ENCODE measurements at places on chromosomes 1 and 21. TPM values are rescaled to one million over a fixed set of nuclear protein-coding genes. Genes with fewer than 3 reads are reported as not detected.

DNA sequence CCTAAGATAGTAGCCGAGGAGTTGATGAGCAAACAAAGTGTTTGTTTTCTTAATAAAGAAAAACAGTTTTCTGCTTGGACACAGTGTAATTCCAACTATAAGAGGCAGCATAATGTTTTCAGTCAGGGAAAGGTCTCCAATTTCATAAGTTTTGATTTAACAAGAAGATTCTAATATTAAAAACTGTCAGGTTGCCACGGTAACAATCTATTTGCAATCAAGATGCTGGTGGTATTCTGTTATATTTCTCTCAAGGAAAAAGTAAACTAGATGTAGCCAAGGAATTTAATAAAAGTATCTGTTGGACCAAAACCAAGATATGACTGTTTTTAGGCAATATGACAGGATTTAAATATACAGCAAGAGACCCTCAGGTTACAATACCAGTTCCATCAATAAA, 211.7 kb downstream of the SMYD3 start:
- DNase-seq: no peak
- H3K36me3 ChIP-seq: no peaks in the 10 kb centered on the region
- H3K4me1 ChIP-seq: peaks cover 18% of the 10 kb centered on the region
- H3K4me3 ChIP-seq: no peak overlapping the region

- H3K4me1 ChIP-seq: peaks cover 16% of the 10 kb centered on the region
- no peaks in the 10 kb centered on the region for H3K36me3 ChIP-seq
- no peak for DNase-seq
Observed at GRCh38 chr1:27237112-27237511, 2.7 kb downstream of the WDTC1 start.

DNA sequence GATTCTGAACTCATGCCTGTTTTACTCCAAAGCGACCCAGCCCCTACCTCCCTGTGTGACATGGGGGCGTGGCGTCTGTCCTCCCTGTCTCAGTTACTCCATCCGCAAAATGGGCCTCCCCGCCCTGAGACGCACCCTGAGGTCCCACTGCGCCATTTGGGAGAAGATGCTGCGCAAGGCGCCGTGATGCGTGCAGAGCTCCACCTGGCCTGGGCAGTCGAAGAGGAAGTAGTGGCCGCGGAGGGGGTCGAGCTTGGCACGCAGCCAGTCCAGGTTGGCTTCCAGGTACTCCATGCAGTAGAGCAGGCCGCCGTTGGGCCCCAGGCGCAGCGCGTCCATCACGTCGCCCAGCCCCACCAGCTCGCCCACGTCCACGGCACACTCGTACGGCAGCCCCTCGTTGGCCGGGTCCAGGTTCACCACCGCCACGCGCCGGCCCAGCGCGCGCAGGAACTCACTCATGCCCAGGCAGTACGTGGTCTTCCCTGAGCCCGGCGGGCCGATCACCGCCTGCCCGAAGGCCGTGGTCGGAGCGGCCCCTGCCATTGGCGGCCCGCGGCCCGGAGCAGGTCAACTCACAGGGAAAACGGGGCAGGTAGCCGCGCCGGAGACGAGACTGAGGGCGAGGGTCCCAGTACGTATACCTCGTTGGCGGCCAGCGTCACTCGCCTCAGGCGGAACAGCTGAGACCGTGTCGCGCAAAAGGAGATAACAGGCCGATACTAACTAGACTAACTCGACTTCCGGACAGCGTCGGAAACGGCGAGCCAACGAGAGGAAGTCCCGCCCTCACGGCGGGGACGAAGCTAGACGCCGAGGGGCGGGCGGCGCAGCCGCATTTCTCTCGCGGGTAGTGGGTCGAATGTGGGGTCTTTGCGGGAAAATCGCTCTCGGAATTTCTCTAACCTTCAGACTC, at the start of gene GPN2:
TSS of gene GPN2 (minus strand) at position 733 of the 916 bp plus-strand sequence. CDS start at position 546, 187 bp downstream.
- H3K27me3 ChIP-seq: no peaks in the 10 kb centered on the region
- peak within 1 kb of the TSS; percentile 94 for H3K4me3 ChIP-seq
- H3K4me1 ChIP-seq: peaks cover 22% of the 10 kb centered on the region
- H3K27ac ChIP-seq: peak within 1 kb of the TSS; percentile 89
- DNase-seq: no peak

GRCh38 chr21:35100349-35100811, 51.3 kb upstream of the RUNX1 start:
- no peak overlapping the region for H3K4me3 ChIP-seq
- H3K27ac ChIP-seq: no peak overlapping the region
- H3K27me3 ChIP-seq: no peaks in the 10 kb centered on the region
- no peaks in the 10 kb centered on the region for H3K36me3 ChIP-seq

DNA sequence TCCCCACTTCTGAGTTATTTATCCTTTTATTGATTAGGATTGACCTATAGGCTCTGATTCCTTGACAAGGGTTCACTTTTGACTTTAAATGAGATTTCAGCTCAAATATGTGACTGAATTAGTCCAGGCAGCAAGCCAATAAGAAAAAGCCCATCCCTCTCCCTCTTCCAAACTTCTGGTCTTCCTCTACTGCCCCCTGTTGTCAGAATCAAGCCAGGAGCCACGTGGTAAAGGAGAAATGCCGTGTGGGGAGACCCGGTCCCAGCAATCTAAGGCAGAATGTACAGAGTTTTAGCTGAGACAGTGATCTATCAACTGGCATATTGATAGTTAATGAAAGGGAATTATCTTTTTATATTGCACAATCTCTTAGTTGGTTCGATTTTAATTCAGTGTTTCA, 5.2 kb downstream of the ADAMTS5 start:
- no peak for DNase-seq
- peaks cover 6% of the 10 kb centered on the region for H3K36me3 ChIP-seq
- H3K27ac ChIP-seq: no peak overlapping the region
- peaks cover 42% of the 10 kb centered on the region for H3K27me3 ChIP-seq
- peaks cover 14% of the 10 kb centered on the region for H3K4me1 ChIP-seq

GRCh38 chr1:3064296-3064850, 4.6 kb upstream of the PRDM16 start:
- DNase-seq: peak; percentile 44
- no peaks in the 10 kb centered on the region for H3K36me3 ChIP-seq
- H3K4me3 ChIP-seq: no peak overlapping the region
- H3K27me3 ChIP-seq: peaks cover 64% of the 10 kb centered on the region
- H3K27ac ChIP-seq: no peak overlapping the region

- H3K4me3 ChIP-seq: peak within 1 kb of the TSS; percentile 70
- no peak for DNase-seq
- H3K4me1 ChIP-seq: peaks cover 30% of the 10 kb centered on the region
- H3K27ac ChIP-seq: peak within 1 kb of the TSS; percentile 34
- H3K36me3 ChIP-seq: no peaks in the 10 kb centered on the region
- H3K27me3 ChIP-seq: no peaks in the 10 kb centered on the region
Observed at GRCh38 chr1:53893999-53894636, at the start of gene DIO1. TSS of gene DIO1 (plus strand) at chr1:53894187. CDS start at chr1:53894211, 24 bp downstream.

DNA sequence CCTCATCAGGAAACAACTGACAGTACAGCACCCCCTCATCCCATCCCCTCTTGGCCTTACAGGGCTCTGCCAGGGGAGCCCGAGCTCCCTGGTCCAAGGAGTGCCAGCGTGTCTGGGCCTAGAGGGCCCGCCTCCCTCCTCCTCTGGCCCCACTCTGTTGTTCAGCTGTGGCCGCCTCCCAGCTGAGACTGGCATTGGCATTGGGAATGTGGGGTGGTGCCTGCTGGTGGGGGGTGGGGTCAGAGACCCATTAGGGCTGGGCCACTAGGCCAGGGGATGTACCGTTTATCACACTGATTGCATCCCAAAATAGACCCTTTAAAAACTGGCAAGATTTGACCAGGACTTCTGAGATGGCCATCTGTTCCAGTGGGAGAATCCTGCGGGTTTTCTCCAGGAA, 1.4 kb downstream of the LDLRAP1 start:
- no peak for DNase-seq
- H3K4me1 ChIP-seq: peaks cover 13% of the 10 kb centered on the region
- no peaks in the 10 kb centered on the region for H3K36me3 ChIP-seq
- H3K27me3 ChIP-seq: peaks cover 6% of the 10 kb centered on the region
- peak overlapping the region; percentile 29 for H3K27ac ChIP-seq

- no peaks in the 10 kb centered on the region for H3K4me1 ChIP-seq
- no peaks in the 10 kb centered on the region for H3K36me3 ChIP-seq
- DNase-seq: no peak
- no peak overlapping the region for H3K4me3 ChIP-seq
- H3K27me3 ChIP-seq: no peaks in the 10 kb centered on the region
- no peak overlapping the region for H3K27ac ChIP-seq
Observed at GRCh38 chr1:163980394-163980793, 578.6 kb upstream of the PBX1 start.

GRCh38 chr1:47766832-47767740, 230.1 kb downstream of the TRABD2B start:
- H3K4me1 ChIP-seq: peaks cover 31% of the 10 kb centered on the region
- no peaks in the 10 kb centered on the region for H3K36me3 ChIP-seq
- peaks cover 6% of the 10 kb centered on the region for H3K27me3 ChIP-seq
- H3K4me3 ChIP-seq: no peak overlapping the region

- H3K4me1 ChIP-seq: peaks cover 13% of the 10 kb centered on the region
- H3K27me3 ChIP-seq: no peaks in the 10 kb centered on the region
- no peak for DNase-seq
- H3K27ac ChIP-seq: no peak overlapping the region
Observed at GRCh38 chr1:223847781-223848345, 2.1 kb upstream of the TP53BP2 start.

- DNase-seq: no peak
- peak overlapping the region; percentile 42 for H3K27ac ChIP-seq
- peaks cover 37% of the 10 kb centered on the region for H3K36me3 ChIP-seq
- no peaks in the 10 kb centered on the region for H3K27me3 ChIP-seq
- peaks cover 26% of the 10 kb centered on the region for H3K4me1 ChIP-seq
- no peak overlapping the region for H3K4me3 ChIP-seq
Observed at GRCh38 chr1:230681599-230681998, 32.3 kb downstream of the AGT start.

DNA sequence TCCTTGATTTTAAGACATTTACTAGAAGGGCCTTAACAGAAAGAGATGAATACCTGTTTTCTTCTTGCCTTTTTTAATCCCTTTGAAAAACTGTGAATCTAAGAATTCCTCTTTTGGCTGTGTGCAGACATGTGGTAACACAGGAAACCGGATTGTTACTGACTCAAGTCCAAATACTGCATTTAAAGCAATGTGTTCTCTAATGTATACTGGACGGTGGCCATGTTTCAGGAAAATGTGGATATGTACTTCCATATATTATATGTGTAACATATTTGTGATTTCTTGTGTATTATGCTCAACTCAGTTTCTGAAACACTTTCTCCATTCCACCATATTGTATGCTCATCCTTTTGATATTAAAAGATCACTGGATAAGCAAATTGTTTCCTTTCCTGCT, 185.1 kb downstream of the LRRC7 start:
- H3K4me1 ChIP-seq: no peaks in the 10 kb centered on the region
- DNase-seq: no peak
- no peaks in the 10 kb centered on the region for H3K36me3 ChIP-seq
- H3K27ac ChIP-seq: no peak overlapping the region
- H3K27me3 ChIP-seq: no peaks in the 10 kb centered on the region
- H3K4me3 ChIP-seq: no peak overlapping the region

DNA sequence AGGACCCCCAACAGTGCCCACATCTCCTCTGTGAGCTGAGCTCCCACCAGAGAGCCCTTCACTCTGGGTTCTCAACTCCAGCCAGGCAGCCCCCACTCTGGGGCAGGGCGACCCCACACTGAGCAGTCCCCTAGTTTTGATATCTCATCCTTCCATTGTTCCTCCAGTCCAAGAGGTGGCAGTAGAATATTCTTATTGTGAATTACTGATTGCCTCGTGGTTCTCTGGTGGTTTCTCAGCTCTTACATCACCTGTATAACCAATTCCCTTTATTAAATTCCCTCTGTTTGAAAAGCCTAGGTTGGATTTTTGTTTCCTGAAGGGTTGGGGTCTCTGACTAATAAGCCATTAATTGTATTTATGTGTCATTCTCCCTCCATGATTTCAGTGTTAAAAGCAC, 407.5 kb downstream of the SETD4 start:
- H3K27ac ChIP-seq: no peak overlapping the region
- DNase-seq: peak; percentile 18
- no peak overlapping the region for H3K4me3 ChIP-seq
- no peaks in the 10 kb centered on the region for H3K36me3 ChIP-seq

DNA sequence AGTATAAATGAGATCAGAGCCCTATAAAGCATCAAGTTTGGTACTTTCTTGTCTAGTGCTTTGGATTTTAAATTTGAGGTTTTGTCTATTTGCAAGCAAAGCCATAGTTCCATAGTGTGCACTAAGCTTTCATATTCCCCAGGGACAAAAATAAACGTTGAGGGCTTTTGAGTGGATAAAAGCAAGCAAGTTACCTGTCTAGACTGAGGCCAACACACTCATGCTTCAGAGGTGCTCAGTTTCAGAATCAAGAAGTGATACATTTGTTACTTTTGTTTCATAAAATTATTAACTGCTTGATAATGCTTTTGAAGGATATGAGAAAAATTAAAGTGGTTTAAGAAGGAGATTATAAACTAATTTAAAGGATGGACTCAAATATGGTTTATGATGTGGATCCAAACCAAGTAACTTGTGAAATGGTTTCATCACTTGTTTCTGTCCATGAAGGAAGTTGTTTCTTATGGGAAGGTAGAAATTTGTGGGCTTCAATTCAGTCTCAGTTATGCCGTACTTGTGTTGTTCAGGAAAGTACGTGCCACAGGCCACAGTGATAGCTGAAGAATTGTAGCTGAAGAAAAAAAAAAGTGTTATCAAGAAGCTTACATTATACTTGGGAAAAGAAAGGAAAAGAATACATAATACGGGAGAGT, 71.2 kb downstream of the CHRM3 start:
- no peak overlapping the region for H3K27ac ChIP-seq
- H3K4me3 ChIP-seq: no peak overlapping the region
- no peak for DNase-seq
- no peaks in the 10 kb centered on the region for H3K4me1 ChIP-seq
- H3K36me3 ChIP-seq: no peaks in the 10 kb centered on the region
- H3K27me3 ChIP-seq: no peaks in the 10 kb centered on the region

The SH2D1B gene
- not detected for total RNA-seq

The ITGB2 gene
- total RNA-seq: 0.80 TPM

The SPRR2E gene
- not detected for total RNA-seq

The AIRE gene
- 0.12 TPM for total RNA-seq

The FALEC gene
- 0.80 TPM for total RNA-seq

The TMEM125 gene
- total RNA-seq: 51.7 TPM
